NCI-H146 (cell line): ENCODE measurements at places on chromosomes 2 and 18.
A peak's percentile ranks its signal among the peaks of the same experiment; 100 is the strongest.

DNA sequence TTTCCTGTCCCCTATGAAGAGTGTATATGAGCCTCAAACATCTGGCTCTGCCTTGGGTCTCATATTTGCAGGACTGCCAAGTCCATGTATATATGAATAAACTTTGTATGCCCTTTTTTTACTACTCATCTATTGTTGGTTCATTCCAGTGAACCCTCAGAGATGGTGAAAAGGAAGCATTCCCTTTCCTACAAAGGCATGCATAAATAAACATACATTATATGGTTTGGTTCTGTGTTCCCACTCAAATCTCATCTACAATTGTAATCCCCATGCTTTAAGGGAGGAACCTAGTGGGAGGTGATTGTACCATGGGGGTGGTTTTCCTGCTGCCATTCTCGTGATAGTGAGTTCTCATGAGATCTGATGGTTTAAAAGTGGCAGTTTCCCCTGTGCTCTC lies 534.2 kb downstream of the SPAG16 start:
- DNase-seq: no peak

DNA sequence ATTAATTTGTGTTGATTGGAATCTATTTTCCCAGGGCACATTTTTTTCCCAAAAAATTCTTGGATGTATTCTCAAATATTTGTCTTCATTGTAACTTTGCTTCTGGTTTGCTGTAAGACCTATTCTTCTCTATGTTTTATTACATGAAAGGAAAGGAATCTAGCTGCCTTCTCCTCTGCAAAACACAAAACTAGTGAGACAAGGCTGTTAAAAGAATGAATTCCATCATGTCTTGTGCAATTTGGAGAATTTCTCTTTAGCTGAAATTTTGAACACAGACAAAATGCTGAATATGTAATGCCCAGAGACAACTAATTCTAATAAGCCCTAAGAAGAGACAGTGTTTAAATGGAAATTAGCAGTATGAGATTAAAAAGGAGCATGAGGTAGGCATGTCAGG lies 275.9 kb downstream of the CDH20 start:
- DNase-seq: no peak

- no peak for DNase-seq
Measured at GRCh38 chr18:12085786-12086185, 7.9 kb upstream of the ANKRD62 start.

DNA sequence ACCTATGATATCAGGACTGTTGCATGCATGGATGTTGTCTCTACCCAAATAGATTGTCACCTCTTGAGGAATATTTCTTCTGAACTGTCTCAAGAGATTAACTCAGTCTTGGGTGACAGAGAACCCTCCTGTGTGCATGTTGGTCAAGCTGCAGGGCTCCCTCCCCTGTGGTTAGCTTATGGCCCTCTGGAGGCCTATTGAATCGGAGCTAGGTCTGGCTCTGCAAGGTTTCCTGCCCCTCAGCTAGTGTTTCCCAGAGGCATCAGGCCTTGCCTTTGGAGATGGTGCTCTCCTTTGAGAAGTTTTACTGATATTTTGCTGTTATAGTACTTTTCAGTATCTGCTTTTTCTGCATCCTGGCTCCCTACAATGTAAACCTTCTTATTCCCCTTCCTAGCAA lies 769.2 kb upstream of the FAM98A start:
- no peak for DNase-seq

GRCh38 chr2:166091439-166091838 lies 36.4 kb downstream of the SCN1A start:
- DNase-seq: no peak

DNA sequence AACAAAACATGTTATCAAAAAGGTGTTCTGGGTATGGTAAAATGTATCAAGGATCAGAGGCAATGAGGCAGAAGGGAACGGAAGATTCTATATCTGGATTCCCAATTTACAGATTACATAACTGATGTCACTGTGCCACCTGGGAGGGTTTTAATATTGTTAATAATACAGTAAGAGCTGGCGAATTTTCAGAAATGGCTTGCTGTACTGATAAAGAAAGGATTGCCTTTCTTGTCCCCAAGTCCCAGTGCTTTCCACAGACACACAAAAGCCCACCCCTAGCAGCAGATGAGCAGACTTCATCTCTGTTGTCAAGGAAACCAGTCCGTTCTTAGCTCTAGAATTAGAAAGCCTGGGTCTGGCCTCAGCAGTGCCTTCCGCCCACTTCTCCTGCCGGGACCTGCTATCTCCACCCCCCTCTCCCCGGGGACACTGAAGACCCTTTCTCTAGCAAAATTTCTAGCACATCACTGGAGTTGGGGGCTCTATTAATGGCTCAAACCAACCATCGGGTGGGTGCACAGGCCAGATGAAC lies 34.3 kb downstream of the ADD2 start:
- no peak for DNase-seq

DNA sequence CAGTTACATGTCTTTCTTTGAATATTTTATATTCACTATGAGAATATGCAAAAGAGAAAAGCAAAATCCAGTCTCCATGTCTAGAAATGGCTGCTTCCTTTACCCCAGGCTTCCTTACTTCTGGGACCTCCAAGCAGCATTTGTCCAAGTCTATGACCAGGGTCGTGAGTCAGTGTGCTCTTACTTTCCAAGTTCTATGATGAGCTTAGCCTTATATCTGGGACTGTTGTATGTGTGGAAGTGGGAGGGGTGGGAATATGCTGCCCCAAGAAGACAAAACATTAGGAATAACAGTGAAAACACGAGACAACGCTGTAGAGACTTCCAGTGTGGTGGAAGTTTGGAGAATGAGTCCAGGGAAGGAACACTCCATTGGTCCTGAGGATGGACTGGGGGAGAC lies 21.2 kb upstream of the CHRNA1 start:
- DNase-seq: no peak

DNA sequence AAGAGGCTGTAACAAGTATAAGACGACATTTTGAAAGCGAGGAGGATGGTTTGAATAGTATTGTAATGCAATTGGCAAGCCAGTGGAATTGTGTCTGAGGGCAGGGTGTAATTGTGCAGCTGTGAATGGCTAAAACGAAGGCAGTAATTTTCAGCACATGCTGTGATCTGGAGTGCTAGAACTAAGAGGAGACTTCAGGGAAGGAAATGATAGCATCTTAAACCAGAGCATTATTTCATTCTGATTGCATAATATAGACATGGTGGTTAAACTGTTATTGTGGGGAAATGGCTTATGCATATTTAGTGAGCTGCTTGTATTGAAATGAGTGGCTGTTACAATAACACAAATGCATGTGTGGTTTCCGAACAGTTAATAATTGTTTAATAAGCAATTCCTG lies 36.3 kb downstream of the THSD7B start:
- DNase-seq: no peak

DNA sequence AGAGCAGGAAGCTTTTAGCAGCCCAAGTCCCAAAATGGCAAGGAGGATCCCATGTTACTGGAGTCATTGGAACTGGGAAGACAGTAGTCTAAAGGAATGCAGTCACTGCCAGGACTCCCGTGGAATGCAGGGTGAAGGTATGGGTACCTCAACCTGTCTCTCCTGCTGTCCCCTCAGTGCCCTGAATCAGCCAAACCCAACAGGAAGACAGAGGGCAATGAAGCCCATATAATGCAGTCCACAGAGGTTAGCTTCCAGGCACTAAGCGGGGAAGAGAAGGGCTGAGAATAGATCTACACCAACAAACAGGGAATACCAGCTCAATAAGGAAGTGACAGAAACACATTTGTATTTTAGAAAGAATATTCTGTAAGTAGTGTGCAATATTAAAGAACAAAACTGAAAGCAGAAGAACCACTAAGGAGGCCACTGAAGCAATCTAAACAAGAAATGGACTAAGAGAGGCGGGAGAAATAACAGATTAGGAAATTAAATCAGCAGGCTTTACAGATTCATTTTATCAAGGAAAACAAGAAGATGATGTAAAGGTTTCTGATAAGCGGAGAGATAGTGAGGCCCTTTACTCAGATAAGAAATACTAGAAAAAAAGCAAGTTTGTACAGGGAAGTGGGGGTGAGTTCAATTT lies 8.3 kb downstream of the NEMP2 start:
- no peak for DNase-seq

GRCh38 chr2:170996316-170996715 lies 67.3 kb downstream of the GORASP2 start:
- DNase-seq: no peak

GRCh38 chr2:176851889-176852483 lies 360.6 kb upstream of the HNRNPA3 start:
- DNase-seq: peak; percentile 38

- no peak for DNase-seq
Measured at GRCh38 chr18:8412117-8412516, 197.1 kb upstream of the RAB12 start.

DNA sequence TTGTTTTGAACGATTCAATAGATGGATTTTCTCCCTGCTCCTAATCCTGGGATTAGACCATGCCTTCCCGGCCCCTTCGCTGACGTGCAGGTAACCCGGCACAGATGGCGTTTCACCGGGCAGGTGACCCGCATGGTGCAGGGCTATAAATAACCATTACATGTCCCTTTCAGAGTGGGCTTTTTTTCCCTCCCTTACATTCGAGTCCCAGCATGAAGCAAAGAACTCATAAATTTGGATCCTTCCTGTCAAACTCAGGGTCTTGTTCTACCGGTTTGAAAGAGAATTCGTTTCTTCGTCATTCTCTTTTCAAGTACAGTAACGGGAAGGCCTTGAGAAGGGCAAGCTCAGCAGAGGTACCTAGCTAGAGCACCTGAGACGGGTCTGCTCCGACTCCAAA lies 46.1 kb downstream of the EDAR start:
- DNase-seq: no peak

DNA sequence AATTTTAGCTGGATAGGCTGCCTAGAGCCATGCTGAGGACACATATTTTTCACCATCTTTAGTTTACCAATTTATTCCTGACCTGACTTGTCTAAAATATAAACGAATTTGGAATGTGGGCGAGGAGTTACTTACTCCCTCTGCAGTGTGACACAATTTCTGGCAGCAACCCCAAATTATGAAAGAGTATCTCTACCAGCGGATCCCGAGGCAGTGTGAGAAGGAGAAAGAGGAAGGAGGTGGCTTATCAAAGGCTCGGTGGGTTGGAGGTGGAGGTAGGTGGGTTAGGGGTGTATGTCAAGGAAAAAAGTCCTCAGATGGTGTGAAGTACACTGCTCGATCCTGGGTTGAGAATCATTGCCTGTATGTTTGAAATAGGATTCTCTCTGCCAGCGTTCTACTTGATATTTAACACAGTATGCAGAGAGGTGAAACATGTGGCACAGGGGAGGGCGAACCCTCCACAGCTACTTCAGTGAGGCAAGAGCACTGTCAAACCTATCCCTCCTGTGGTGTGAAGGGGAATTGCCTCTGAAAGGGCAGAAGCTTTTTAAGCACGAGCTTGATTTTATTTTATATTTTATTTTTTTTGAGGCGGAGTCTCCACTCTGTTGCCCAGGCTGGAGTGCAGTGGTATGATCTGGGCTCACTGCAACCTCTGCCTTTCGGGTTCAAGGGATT lies 76.0 kb downstream of the RFTN2 start:
- no peak for DNase-seq

DNA sequence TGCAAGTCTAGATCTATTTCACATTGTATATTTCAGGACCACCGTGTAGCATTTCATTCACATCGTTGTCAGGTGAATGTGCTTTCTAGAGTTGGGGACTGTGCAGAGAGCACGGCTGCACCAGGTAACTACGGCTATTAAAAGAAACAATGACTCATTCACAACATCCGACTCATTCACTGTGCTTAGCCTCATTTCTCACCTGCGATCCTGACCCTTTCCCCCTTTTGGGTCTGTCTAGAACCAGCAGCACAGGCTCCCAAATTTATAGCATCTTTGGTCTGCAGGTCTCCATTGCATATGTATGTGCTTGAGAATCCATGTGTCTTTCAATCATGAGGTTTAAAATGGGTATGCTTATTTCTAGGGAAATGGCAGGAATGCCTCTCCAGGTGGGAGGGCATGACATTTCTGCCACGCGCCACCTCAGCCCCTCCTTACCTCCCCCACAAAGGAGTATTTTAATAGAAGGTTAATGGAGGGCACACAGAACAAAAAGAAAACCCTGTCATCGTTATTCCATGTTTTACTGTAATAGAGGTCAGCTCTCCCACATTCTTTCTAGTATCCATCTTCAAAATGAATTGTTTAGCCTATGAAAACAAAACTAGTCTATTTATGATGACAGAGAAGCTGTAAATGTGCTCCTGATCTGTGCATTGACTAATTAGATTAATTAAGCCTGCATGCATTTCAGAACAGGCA lies 246.7 kb upstream of the EPHA4 start:
- peak; percentile 1 for DNase-seq

DNA sequence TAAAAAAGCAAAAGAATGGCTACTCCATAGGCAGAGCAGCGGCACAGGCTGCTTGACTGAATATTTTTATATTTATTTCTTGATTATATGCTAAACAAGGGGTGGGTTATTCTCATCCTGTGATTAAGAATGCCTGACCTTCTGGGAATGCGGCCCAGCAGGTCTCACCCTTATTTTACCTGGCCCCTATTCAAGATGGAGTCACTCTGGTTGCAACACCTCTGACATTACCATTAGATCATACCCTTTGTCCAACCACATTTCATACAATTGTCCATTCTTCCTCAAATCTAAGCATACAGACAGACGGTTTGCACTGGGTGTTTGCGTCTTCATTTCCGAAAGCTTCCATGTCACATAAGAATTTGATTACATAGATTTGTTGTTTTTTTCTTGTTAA lies 168.2 kb downstream of the GALNT1 start:
- no peak for DNase-seq
